ENCODE measurements at places on chromosomes 11 and 22.
A peak's percentile ranks its signal among the peaks of the same experiment; 100 is the strongest.

GRCh38 chr11:134925432-134925831, 513.4 kb upstream of the B3GAT1 start:
- DNase-seq = no peak

GRCh38 chr11:127105593-127106541, 105.3 kb upstream of the KIRREL3 start:
- DNase-seq = no peak

DNA sequence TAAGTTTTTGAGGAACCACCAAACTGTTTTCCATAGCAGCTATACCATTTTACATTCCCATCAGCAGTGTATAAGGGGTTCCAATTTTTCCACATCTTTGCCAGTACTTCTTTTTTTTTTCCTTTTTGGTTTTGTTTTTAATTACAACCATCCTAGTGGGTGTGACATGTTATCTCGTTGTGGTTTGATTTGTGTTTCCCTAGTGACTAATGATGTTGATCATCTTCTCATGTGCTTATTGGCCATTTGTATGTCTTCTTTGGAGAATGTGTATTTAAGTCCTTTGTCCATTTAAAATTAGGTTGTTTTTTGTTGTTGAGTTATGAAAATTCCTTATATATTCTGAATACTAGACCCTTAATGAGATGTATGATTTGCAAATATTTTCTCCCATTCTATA, 59.3 kb downstream of the STIM1 start:
- no peak for DNase-seq

DNA sequence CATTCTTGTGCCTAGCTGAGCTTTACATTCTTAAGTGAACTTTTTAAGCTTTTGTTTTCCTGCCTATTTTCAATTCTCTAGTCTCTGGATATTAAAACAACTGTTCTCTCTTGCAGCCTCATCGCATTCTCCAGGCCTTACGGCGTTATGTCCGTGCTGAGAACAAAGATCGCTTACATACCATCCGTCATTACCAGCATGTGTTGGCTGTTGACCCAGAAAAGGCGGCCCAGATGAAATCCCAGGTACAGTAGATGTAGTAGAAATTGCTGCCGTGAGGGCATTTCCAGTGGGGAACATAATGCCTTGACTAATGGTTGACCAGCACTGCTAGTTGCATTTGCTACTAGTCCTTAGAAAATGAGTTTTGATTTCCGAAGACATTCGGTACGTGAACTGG, 29.7 kb upstream of the ST14 start:
- DNase-seq = no peak

- no peak for DNase-seq
Observed at GRCh38 chr11:60195923-60196368, 13.1 kb upstream of the MS4A6A start.

DNA sequence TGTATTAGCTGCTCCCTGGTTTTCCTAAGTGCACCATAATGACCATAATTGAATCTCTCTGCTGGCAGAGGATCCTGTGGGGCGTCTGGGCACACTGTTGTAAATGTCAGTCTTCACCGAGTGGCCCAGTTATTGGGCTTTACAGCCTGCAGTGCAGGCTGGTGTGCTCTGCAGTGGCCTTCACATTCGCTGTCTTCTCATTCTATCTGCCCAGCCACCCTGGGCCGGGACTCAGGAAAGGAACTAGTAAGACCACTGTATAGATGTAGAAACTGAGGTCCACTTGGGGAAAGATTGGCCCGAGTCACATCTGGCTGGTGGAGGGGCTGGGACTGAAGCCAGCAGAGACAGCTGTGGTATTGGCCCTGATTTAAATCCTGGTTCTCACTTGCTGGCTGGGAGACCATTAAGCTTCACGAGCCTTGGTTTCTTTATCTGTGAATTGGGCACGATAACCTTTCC, 49.3 kb downstream of the TSPAN18 start:
- DNase-seq = no peak

DNA sequence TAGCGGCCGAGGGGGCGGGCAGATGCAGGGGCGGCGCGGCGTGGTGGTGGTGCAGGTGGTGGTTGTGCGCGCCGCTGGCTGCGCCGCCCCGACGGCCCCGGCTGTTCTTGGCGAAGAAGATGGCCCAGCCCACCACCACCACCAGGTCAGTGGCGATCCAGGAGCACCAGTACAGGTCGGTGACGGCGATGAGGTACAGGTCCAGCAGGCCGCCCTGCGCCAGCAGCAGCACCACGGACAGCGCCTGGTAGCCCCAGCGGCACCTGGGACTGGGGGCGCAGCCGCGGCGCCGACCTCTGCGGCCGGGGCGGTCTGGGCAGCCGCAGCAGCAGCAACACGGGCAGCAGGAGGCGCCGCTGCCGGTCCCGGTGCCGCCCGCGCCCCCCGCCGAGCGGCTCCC, 879 bp downstream of the TMEM121B start:
- DNase-seq = no peak

GRCh38 chr11:68122936-68123539, 1.9 kb upstream of the CHKA start:
- DNase-seq = no peak

DNA sequence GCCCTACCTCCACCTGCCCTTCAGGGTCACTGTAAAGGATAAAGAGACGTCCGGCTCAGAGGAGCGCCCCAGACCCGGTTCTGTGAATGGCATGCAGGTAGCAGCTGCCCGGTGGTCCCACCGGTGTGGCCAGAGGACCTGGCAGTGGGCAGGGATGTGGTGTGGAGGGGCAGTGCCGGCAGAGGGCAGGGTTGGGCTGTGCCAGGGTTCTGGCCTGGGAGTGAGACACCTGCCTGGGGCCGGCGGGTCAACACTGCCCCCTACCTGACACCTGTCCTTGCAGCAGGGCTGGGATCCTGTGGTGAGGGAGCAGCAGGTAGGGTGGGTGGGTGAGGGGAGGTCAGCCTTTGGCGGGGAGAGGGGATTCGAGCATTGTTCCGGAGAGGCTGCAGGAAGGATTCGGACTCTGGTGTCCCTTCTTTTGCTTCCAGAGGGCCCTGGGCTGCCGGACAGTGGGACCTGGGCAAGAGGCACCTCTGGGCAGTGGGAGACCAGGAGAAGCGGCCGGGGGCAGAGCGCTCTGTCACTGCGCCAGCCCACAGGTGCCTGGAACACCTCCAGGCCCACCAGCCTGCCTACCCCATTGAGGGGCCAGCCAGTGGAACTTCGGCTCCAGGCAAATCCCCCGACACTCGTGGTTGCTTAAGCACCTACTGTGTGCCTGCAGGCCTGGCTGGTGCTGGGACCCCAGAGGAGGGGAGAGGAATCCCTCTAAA, 1.6 kb upstream of the PHLDA2 start:
- peak; percentile 63 for DNase-seq

DNA sequence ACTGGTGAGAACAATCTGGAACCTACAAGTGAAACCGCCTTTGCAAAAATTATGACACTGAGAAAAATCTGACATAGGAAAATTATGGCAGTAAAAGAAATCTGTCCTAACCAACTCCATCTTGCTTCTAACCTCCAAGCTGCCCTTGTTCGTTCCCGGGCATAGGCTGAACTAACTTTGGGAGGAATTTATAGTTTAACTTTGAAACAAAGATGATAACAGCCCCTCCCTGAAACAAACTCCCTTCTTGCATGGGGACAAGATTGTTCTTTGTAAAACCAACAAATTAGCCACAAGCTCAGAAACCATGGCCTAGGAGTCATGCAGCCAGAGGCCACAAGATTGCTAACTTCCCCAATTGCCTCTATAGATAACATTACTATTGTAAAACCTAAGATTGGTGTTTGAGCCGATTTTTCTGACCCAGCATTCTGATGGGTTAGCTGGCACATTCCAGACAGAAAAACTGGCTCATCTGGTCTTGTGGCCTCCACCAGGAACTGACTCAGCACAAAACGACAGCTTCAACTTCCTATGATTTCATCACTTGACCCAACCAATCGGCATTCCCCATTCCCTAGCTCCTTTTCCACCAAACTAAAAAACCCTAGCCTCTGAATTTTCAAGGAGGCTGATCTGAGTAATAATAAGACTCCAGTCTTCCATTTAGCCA, 3.6 kb upstream of the CCDC81 start:
- peak; percentile 58 for DNase-seq

DNA sequence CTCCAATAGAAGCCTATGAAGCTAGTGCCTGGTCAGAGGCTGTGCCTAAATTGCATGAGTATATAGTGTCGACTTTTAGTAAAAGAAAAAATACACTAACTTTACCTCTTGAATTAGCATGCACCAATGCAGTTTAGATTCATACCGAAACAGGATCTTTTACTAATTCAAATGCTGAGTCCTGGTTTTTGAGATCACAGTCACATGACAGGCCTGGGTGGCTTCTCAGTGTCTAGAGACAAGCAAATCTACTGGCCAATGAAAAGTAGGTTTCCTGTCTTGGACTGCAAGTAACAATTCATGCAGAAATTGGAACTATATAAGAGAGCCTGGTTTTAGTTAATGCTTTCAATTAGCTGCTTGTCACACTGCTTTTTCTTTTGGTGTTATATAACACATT, 7.2 kb downstream of the ARHGEF12 start:
- no peak for DNase-seq

GRCh38 chr11:995752-996420, 40.6 kb downstream of the MUC6 start:
- DNase-seq = peak; percentile 93

GRCh38 chr11:11667056-11667455, 45.3 kb upstream of the GALNT18 start:
- DNase-seq = no peak

DNA sequence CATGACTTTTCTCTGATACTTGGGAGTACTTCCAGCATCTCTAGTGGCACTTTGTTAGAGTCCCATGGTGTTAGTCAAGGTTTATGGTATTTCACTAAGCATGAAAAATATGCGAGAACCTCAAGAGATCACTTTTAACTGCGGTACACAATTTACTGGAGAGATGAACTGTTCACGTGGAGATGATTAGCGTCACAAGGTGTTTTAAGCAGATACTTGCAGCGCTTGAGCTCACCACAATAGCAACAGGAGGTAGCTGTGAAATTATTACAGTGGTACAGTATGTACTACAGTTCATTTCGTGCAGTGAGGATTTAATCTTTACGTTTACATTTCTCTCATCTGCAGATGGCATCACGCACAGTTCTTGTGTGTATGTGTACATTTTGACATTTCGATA, 4.5 kb downstream of the PARVA start:
- no peak for DNase-seq

DNA sequence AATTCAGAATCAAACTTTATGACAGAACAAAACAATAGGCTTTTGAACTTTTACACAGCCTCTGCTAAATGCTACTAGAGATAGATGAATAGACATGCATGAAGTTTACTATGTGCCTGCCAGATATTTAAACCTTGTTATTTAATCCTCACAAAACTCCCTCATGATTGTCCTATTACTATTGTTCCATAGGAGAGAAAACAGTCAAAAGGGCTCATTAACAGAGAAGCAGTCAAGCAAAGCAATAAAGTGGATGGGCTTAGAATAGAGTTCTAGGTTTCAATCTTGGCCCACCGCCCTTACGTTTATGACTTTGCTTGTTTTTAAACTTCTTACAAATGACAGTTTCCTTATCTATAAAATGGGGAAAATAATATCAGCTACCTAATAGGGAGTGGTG, 12.9 kb downstream of the CWC15 start:
- DNase-seq = no peak

GRCh38 chr11:6129011-6129410, 21.5 kb downstream of the OR56B4 start:
- no peak for DNase-seq

GRCh38 chr22:28332410-28332809, 347.2 kb downstream of the TTC28 start:
- no peak for DNase-seq

DNA sequence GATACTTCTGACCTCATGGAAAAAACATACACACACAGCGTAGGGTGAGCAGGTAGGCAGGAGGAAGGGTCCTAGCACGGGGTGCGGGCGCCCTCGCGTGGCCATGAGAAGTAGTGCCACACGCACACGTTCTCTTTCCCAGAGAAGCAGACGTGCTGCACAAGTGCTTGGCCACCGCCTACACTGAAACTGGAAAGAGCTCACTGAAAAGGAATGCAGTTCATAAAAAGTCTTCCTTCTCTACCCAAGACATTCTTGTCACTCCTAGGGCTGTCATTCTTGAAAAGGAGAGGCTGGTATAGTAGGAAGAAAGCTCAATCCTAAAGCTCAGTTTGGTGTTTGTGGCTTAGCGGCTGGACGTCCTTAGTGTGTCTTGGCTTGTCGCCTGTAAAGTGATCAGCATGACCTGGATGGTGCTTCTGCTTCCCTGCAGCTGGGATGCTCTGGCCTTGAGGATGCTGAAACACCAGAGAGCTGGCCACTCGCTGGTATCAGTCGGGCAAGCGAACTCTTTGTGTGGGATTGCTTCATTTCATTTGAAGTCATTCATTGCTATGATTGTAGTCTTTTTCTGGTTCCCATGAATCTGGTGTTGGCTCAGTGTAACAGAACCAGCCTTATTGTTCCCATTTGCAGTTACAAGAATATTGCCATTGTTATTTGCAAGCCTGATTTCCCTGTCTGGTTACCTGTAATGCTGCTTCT, 303.8 kb downstream of the NTM start:
- DNase-seq = peak; percentile 39

GRCh38 chr11:102154806-102155205, 44.6 kb downstream of the YAP1 start:
- DNase-seq = no peak

DNA sequence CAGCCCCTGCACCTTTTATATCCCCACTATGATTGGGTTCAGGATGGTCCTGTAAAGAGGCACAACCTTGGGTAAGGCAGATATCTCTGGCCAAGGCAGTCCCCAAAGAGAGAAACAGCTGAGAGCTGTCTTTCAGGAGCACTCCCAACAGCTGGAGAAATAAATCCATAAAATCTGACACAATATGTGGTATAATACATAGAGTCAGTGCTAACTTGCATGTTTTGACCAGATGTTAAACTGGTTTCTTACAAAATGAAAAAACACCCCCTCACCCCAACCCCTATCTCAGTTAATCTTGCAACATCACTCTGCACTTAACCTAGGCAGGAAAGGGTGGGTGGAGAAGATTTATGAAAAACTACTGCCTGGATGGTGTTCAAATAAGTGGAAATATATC, 44.0 kb upstream of the C11orf87 start:
- DNase-seq = no peak

DNA sequence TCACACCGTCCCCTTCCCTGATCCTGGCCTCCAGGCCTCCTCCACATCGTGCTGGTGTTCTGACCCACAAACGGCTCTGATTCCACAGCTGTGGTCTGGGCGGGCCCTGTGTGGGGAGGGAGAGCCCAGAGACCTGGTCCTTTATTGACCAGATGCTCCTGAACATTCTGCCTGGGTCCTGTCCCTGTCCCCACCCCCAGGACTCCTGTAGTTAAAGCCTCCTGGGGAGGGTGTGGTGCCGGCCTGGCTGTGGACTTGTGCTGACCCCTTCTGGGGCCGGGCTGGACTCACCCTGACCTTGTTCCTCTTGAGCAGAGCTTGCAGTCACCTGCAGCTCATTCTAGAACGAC, 128.7 kb downstream of the CTTN start:
- no peak for DNase-seq

GRCh38 chr11:120261321-120261720, 21.4 kb downstream of the POU2F3 start:
- DNase-seq = no peak

DNA sequence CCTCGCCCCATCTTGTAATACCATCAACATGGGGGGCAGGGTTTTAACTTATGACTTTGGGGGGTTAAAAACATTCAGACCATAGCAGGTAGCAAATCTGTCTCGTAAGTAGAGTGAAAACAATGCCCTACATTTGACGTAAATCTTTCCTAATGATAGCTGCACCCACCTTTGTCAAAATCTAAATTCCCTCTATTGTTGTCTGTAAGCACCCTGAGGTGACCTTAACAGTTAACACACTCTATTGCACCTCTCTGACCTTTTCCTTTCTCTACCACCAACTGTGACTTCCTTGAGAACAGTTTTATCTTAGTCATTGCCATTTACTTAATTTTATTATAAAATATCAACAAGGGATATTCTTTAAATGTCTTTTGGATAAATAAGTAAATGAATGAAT, 1024.9 kb upstream of the CNTN5 start:
- DNase-seq = no peak

Data from RCC 7860 (cell line).